ENCODE measurements at places on chromosomes 1 and 21.
A peak's percentile ranks its signal among the peaks of the same experiment; 100 is the strongest.

DNA sequence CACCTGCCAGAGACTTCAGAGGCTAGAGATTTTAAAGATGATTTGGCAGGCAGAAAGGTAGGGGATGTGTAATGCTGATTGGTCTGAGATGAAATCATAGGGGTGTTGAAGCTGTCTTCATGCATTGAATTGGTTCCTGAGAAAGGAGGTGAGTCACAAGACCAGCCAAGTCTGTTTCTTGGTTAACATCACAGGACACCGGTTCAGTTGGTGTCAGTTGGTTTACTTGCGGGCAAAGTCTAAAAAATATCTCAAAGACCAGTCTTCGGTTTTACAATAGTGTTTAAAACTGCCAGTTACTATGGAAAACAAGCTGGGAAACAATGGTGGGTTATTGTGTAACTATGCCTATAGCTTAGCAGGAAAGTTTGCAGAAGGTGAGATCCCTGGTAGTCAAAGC lies 305.9 kb downstream of the BARHL2 start:
- DNase-seq: no peak

DNA sequence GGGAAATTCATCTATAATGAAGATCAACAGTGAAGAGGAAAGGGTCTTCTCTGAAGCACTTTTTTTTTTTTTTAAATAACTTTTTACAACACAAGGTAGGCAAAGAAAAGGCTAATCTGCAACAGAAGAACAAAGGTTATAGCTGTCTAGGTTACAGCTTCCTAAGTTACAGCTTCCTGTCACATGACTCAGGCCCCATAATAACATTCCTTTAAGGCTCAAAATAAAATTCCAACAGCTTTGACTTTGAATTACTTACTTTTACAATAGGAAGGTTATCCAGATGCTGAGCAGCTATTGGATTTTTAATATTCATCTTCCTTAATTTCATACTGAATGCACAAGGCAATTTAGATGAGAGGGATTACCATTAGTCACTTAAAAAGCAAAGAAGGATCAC lies 40.4 kb upstream of the TMEM61 start:
- DNase-seq: no peak

DNA sequence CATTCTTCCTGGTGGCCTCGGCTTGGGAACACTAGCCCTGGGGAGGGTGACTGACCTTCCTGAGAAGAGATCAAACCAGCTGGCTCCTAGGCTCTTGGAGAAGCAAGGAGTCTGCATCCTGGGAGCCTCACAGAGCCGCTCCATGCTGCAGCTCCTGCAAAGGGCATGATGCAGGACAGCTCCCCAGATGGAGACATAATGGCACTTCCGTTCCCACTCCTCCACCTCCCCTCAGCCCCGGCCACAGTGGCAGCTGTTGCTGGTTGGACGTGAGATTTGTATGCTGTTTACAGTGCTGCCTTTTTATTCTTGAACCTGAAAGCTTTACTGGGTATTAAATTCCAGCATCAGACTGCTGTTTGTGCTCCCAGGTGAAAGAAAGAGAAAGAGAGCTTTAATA lies 83.7 kb upstream of the CTTNBP2NL start:
- no peak for DNase-seq

- peak; percentile 15 for DNase-seq
Measured at GRCh38 chr1:201184307-201185122, 6.1 kb upstream of the IGFN1 start.

- DNase-seq: no peak
Measured at GRCh38 chr1:16484931-16485330, 29.2 kb downstream of the RNU1-1 start.
